CMK (cell line): ENCODE measurements at places on chromosomes 12 and 14.

DNA sequence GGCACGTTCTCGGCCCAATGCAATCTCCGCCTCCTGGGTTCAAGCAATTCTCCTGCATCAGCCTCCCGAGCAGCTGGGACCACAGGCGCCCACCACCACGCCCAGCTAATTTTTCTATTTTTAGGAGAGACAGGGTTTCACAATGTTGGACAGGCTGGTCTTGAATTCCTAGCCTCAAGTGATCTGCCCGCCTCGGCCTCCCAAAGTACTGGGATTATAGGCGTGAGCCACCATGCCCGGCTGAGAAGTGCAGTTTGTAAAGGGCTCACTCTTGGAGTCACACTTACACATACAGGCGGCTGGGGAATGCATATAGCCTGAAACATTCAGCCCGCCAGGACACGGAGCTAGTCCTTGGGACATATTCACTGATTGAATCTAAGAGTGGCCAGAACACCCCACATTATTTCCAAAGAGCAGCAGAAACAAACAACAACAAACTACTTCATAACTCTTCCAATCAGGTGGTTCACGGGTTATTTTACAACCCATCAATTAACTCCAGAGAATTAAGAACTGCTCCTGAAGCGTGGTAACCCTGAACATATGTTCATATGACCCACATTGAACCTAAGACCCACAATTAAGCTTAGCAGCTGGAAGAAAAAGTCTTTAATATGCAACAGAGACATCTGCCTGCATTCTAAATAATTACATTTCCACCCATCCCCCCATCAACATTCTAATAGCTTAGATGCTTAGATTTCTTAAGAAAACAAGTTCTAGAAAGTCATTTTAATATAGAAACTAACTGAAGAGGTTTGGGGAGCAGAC, 49.2 kb downstream of the SSH1 start:
- DNase-seq = no peak

DNA sequence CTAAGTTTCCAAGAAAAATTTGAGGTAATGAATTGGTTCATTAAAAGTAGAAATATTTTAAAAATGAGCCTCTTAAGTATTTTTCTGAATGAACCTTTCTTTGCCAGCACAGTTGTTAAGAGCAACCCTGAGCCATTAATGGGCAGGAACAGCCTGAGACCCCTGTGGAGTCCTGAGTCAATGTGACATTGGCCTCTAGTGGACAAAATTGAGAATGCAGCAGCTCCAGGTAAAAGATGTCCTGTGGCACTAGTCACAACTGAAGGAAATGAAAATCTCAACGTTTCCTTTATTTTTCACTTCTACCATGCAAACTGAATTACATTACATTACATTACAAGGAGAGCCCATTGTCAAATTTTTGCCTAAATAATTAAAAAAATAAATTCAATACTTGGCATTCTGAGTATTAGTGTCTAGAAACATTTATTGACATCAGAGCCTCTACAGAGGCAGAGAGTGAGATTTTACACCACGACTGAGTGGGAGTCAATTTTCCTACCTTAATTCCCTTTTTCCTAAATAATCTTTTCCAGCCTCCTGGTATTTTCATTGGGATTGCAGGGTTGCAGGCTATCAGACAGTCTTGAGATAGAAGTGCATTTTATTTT, 135.7 kb downstream of the PPM1H start:
- peak; percentile 53 for DNase-seq

DNA sequence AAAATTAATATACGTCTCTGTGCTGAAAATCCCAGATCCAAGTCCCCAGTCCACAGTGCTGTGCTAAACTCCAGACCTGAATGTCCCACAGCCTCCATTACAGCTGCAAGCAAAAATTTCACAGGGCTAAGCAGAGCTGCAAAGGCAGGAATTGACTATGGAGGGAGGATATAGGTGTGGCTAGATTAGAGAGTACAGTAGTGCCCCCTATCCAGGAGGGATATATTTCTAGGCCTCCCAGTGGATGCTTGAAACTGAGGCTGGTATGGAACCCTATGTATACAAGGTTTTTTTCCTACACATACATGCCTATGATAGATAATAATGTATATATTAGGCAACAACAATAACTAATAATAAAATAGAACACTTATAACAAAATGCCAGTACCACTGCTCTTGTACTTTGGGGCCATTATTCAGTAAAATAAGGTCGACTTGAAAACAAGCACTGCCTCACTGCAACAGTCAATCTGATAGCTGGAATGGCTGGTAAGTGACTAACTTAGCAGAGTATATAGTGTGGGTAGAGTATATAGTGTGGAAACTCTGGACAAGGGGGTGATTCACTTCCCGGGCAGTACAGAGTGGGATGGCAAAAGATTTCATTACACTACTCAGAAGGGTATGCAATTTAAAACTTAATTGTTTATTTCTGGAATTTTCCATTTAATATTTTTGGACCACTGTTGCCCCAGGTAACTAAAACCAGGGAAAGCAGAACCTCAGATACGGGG, 82.7 kb downstream of the C14orf132 start:
- DNase-seq = no peak

DNA sequence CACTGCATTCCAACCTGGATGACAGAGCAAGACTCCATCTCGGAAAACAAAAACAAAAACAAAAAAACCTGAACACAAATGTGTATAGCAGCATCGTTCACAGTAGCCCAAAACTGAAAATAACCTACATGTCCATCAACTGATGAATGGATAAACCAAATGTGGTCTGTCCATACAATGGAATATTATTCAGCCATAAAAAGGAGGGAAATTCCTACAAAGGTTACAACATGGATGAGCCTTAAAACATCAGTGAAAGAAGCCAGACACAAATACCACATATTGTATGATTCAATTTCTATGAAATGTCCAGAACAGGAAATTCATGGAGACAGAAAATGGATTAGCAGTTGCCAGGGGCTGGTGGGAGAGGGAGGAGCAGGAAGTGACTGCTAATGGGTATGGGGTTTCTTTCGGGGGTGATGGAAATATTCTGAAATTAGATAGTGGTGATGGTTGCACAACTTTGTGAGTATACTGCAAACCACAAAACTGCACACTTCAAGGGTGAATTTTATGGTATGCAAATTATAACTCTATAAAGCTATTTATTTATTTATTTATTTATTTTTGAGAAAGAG, 4.0 kb downstream of the MYL2 start:
- no peak for DNase-seq

DNA sequence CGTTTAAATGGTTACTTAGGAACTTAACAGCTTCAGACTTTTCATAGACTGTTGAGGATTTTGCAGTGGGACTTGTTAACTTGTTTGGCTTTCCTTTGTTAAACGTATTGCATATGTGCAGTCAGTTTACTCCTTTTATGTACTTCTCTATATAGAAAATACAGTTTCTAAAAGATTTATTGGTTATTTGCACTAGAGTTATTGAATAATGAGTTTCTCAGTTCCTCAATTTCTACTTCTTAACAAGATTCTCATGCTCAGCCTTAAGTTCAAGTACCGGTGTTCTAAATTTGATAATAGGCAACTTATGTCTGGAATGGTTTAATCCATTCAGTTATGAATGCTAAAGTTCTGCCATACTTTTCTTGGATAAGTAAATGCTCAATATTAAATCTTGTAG, 919 bp downstream of the PSMA3 start:
- DNase-seq = no peak

GRCh38 chr12:45246236-45246635, 30.3 kb downstream of the ANO6 start:
- DNase-seq = no peak
